ENCODE measurements at places on chromosomes 12 and 14.

DNA sequence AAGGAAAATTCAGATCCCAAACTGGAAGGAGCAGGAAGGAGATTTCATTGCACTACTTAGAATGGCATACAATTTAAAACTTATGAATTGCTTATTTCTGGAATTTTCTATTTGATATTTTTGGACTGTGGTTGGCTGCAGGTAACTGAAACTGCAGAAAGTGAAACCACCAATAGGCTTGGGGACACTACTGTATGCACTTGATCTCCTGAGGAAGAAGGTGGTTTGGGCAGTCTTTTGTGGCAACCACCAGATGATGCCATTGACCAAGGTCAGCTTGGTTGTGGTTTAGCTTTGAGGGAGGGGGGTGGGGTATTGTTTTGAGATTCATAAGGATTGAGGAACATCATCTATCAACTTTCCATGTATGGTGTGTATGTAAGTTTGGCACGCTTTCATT, 209.5 kb upstream of the STXBP6 start:
- no peak for DNase-seq

- DNase-seq: peak; percentile 28
Observed at GRCh38 chr14:73802431-73803188, 49.0 kb upstream of the PTGR2 start.

DNA sequence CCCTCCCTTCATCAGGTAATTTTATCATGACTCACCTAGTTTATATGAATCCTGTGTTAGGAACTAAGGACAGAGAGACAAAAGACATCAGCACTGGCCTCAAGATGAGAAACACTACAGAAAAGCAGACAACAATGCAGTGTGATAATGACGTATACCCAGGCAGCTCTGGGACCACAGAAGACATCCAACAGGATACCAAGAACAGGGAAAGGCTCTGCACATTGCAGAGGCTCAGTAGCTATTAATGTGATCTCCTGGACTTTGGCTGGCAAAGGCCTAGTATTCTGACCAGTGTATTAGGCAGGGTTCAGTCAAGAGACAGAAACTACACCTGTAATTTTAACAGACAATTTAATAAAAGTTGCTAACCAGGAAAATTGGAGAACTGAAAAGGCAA, 39.7 kb downstream of the CDK17 start:
- DNase-seq: no peak

- DNase-seq: no peak
Observed at GRCh38 chr12:70052476-70052875, 190.8 kb upstream of the CNOT2 start.

GRCh38 chr12:117518594-117519270, 157.3 kb upstream of the NOS1 start:
- no peak for DNase-seq

GRCh38 chr12:70553391-70553859, 83.8 kb downstream of the PTPRB start:
- DNase-seq: no peak

- DNase-seq: peak; percentile 57
Observed at GRCh38 chr12:118061011-118061872, at the start of gene WSB2. Gene WSB2, minus strand, starts transcription at chr12:118061179. Its CDS starts 131 bp downstream, at chr12:118061048.

GRCh38 chr12:110957159-110957558, 36.8 kb upstream of the MYL2 start:
- DNase-seq: no peak
